PC-9 (cell line): ENCODE measurements at places on chromosomes 5 and 9.

DNA sequence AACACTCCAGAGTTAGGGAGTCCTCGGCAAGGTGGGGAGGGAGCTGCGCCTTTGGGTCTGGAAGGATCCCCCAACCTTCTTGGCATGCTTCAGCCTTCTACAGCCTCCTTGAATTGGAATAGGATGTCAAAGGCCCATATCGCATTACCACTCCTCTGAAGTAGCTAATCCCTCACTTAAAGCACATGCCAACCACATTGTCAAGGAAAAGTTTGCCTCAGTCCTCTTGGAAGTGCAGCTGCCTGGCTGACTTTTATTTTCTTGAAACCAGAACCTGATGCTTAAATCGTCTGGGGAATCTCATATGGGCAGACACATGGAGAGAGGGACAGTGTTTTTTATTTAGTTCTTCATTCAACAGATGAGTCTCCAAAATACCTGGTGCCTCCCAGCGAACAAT, 14.5 kb downstream of the CXCL14 start:
- no peak for DNase-seq

DNA sequence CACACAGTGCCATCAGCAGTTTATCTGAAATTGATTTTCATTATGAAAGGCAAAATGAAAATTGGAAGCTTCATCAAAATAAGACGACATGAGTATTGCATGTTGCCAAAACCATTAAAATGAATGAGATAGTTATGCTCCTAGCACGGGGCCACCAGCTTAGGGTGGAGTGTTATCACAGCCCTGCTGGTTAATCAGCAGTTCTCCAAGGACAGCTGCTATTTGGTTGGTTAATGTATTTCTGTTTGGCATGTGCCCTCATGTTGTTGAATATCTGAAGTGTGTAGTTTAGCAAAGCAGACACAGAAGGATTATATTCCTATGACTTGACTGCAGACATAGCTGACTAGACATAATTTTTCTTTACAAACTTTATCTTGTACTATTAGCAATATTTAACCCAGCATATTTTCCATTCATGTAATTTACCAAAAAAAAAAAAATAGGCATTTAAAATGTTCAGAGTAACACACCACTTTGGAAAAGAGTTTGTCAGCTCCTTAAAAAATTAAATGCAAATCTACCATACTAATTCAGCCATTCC, 98.6 kb upstream of the PIK3R1 start:
- no peak for DNase-seq

DNA sequence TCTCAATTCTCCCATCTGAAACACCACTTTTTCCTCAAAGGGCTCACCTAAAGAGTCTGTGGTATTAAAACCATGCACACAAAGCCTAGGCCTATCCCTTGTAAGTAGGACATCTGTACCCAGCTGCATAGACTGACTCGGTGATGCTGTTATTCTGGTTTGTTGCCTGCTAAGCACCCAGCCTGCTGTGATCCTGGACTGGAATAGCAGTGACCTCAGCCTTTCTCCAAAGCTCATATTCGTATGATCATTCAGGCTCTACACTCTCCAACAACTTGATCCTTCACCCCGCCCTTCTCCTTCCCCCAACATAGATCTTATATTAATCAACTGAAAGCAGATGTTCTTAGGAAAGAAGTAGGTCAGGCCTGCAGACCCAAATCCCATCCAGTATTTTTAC, 81.4 kb upstream of the WWC1 start:
- DNase-seq = no peak

DNA sequence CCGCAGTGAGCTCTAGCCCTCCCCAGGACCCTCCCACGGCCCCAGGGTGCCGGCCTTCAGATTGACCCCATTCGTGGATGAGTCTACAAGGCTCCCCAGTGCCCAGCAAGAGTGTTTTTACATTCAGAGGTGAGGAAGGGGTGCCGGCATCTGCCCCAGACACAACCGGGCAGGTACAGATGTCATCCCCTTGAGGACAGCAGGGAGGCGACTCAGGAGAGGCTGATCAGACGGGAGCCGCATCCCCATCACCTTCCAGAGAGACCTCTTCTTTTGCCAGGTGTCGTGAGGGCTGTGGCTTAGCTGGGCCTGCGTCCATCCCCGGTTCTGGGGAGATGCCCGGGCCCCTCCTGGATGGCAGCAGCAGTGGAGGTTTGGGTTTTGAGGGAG, 4.3 kb upstream of the LRRC14B start:
- DNase-seq = no peak

DNA sequence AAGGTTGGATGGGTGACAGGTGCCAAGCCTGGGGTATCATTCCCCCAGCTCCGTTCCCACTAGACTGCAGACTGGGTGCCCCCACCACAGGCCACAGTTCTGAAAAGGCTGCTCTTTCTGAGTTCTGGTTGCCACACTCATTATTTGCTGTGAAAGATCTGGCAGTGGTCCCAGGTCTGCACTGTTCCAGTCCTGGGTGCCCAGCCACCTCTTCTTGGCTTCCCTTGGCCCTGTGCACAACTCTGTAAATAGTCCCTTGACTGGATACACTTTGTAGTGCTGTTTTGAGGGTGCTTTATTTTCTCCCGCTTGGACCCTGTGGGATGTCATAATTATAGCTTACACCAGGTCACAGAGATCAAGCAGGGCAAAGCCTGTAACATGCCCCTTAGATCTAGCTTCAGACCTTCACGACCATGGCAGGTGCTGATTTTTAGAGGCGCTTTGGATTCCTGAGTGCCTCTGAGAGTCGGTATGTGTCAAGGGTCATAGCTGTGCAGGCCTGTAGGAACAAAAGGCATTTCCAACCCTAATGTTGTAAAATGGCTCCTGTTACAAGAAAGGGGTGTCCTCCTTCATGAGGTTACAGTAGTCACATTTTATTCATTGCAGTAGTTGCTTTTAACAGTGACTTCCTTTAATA, 344.9 kb downstream of the ICE1 start:
- DNase-seq = no peak

GRCh38 chr5:141514330-141515133, 25.7 kb downstream of the PCDHGC5 start:
- DNase-seq = peak; percentile 43
